ENCODE measurements at places on chromosomes 2 and 18. TPM values are rescaled to one million over a fixed set of nuclear protein-coding genes. Genes with fewer than 3 reads are reported as not detected.

GRCh38 chr2:72172478-72172877 lies 24.8 kb upstream of the CYP26B1 start:
- no peak for DNase-seq

GRCh38 chr2:31831585-31831984 lies 179.2 kb downstream of the MEMO1 start:
- DNase-seq: no peak

- no peak for DNase-seq
Measured at GRCh38 chr2:218953366-218953954, 6.0 kb upstream of the CDK5R2 start.

GRCh38 chr18:10460414-10461018 lies 6.1 kb downstream of the APCDD1 start:
- DNase-seq: no peak

The LRRTM1 gene
- 7.2 TPM for total RNA-seq

The TEKT4 gene
- total RNA-seq: not detected

The ANKRD36B gene
- total RNA-seq: 55.4 TPM

Measured in sciatic nerve (tissue), 2 donors.